Memory B cell (primary cell): ENCODE measurements at places on chromosomes 7 and 10.

- DNase-seq = peak; percentile 89
Measured at GRCh38 chr7:107890962-107891635, at the start of gene DLD. DLD (plus strand) TSS chr7:107891183; CDS start chr7:107891251, 68 bp downstream.

DNA sequence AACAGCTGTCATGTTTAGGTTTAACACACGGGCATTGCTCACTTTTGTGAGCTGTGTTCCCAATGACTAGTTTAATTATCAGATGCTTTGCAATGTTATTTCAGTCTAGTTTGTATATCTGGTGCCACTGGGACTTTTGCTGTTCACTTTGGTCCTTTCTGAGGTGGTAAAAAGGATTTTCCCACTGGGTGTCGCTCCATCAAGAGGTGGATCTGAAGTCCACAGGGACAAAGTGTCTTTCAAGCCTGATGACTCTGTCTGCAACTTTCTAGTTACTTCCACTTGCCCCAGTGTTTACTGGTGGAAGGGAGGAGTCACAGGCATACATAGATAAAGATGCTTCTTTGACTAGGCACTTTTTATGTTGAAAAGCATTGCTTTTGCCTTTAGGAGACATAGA lies 242.2 kb downstream of the HGF start:
- no peak for DNase-seq

DNA sequence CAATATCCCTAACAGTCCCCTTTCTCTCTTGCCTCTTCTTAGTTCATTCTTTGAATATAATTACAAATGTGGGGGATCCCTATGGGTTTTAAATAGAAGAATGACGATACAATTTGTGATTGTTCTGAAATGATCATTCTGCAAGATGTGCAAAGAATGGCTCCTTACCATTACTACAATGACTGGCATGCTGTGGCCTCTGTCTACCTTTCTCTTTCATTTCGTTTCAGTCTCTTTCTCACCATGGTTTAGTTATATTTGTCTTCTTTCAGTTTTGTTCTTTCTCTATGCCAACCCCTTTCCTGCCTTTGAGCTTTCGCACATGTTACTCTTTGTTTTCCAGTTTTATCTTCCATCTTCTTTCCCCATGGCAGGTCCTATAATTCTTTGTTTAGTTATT lies 176.5 kb downstream of the SUGCT start:
- DNase-seq = no peak

- no peak for DNase-seq
Measured at GRCh38 chr7:85916016-85916415, 727.7 kb upstream of the GRM3 start.

DNA sequence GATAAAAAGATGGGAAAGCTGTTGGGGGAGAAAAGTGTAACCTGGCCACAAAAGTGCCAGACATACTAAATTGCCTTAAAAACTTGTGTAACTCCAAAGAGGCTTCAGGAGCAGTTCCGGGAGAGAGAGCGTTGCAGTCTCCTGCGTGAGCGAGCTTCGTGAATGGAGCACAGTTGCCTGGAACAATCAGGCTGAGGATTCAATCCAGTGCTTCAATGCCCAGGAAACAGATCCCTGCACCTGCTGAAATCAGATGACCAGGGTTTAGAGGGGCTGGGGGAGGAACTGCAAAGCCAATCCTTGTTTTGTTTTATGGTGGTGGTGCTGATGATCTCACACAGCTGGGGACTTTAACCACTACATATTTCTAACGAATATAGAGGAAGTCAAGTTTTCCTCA lies 398.3 kb downstream of the DPP6 start:
- no peak for DNase-seq

DNA sequence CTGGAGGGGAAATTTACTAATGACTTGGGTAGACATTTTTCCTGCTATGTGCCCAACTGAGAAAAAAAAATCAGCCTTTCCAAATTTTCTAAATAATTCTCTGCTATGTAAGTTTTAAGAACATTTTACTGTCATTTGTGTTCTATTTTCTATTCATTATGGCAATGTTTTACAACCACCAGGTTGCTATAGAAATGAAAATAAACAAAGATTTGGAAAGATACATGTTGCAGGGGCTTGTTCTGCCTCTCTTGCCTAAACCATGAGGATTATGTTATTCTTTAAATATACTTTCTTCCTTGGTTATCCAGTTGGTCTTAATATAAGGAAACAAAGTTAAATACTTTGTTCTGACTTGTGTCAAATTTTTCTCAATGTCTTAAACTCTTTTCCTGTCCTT lies 257.2 kb downstream of the TWIST1 start:
- no peak for DNase-seq

DNA sequence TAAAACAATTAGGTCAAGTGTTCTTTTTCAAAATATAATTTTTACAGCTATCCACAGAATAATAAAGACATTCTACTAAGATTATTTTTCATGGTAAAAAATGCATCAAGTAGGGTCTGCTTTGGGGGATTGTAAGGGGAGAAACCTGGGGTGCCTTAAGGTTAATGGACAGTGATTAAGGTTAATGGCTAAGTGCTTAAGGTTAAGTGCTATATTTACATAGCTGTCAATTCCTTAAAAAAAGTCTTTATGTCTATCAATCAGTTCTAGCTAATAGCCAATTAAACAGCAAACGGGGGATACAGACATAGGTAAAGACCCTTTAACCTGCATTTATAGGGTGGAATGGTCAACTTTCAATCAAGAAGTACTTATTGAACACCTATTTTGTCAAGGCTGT lies 284.5 kb upstream of the SEMA3A start:
- no peak for DNase-seq

DNA sequence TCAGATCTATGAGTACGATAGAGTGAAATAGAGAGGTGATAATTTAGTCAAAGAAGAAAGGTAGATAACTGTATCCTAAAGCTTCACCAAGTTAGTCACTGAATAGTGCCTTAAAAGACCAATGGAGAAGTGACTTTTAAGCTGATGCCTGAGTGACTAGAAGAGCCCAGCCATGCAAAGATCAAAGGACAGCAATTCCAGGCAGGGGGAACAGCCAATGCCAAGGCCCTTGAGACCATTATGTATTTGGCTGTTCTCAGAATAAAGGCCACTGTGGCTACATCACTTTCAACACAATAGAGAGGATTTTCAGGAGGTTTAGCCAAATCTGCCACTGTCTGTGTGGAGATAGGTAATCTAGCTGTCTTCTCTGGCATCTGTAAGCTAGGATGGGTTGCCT lies 17.8 kb downstream of the HDAC9 start:
- no peak for DNase-seq

DNA sequence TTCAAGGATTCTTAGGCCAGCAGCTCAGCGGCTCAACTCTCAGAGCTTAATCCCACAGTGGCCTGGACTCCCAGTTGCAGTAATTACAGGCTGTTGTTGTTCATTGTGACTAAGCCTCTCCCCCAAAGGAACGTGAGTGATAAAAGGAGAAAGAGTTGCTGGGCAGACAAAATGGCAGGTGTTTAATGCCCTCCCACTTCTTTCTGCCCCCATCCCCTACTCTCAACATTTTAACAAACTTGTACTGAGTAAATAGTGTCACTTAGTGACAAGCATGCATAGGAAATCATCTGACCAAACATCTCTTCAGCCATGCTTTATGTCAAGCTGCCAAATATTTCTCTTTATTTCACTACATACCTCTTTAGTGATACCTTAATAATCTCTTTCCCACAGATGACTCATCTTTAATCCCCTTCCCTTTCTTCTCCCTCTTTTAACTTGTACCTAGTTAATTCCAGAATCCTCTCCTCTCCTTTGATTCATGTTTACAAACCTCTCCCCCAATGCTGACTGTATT lies 12.4 kb upstream of the MTERF1 start:
- no peak for DNase-seq

- no peak for DNase-seq
Measured at GRCh38 chr7:32039000-32039756, 31.0 kb downstream of the PDE1C start.
